ENCODE measurements at places on chromosomes 1 and 21.

GRCh38 chr1:195328681-195329080 lies 1279.6 kb downstream of the KCNT2 start:
- DNase-seq: no peak

DNA sequence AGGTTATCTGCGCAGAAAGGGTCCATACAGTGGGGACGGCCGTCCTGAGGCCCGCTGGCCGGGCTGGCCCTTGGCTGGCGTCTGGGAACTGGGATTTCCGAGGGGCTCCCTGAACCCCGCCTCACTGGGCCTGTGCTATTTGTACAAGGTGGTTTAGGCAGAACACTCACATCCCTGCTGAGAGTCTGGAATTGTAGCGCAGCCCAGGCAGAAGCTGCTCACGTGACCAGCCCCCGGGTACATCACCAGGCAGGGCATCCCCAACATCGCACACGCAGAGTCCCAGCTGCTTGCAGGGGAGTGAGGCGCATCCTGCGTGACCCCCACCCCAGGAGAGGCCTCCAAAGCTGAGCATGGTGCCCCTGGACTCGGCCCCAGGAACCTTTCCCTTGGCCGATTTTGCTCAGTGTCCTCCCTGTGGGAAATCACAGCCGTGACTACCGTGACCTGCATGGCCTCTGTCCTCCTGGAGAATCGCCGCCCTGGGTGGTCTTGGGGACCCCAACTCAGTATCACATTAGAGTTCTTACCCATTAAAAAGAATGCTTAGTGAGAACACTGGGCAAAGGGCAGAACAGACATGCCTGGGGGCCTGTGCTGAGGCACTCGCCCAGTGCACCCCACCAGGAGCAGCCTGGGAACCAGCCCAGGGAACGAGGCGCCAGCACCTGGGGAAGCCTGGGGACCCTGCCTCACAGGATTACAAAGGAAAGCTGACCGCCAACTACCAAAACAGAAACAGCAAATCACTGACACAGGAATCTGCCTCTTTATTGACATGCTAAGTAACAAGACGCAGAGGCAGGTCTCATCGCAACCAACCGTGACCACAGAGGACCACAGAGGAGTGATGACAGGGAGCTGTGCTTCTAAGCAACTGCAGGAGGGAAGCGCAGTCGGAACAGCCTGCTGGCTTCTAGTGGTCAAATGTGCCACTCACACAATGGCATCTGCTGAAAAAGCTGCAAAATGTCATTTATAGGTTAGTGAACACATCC lies 33.5 kb downstream of the UBE2G2 start:
- no peak for DNase-seq

DNA sequence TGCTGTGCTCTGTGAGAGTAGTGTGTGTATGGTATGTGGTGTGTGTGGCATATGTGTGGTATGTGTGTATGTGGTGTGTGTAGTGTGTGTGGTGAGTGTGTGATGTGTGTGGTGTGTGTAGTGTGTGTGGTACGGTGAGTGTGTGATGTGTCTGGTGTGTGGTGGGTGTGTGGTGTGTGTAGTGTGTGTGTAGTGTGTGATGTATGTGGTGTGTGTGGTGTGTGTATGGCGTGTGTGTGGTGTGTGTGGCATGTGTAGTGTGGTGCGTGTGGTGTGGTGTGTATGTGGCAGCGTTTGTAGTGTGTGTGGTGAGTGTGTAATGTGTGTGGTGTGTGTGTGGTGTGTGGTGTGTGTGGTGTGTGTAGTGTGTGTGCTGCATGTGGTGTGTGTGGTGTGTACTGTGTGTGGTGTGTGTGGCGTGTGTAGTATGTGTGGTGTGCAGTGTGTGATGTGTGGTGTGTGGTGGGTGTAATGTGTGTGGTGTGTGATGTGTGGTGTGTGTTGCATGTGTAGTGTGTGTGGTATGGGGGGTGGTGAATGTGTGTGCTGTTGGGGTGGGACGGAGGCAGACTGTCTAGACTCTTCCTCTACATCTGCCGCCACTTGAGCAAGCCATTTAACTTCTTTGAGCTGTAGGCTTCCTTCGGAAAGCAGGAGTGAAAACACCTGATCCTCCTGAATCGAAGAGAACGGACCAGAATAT lies 33.5 kb downstream of the GPA33 start:
- no peak for DNase-seq

DNA sequence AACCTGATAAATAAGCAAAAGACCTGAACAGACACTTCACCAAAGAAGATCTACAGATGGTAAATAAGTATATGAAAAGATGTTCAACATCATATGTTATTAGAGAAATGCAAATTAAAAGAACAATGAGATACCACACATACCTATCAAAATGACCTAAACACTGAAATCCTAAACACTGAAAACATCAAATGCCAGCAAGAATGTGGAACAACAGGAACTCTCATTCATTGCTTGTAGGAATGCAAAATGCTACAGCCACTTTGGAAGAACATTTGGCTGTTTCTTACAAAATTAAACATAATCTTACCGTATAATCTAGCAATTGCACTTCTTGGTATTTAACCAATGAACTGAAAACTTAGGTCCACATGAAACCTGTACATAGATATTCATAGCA lies 14.9 kb upstream of the PIGK start:
- DNase-seq: no peak

DNA sequence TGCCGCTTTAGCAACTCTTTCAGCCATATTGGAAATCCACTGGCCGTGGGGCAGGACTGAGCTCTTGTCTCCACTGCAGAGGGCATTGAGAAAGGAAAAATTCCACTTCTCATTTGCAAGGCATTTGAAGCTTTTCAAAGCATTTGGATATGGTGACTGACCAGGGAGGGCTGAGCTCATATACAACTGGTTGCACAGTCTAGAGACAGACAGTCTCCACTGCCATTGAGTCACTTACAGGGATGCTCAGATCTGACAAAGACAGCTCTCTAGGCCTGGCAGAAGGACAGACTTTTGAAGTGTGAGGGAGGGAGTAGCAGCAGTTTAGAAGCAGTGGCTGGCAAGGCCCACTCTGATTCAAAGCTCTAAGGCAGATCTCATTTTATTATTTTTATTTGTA lies 24.2 kb downstream of the NCF2 start:
- no peak for DNase-seq

GRCh38 chr1:234094172-234094571 lies 189.7 kb downstream of the SLC35F3 start:
- no peak for DNase-seq

DNA sequence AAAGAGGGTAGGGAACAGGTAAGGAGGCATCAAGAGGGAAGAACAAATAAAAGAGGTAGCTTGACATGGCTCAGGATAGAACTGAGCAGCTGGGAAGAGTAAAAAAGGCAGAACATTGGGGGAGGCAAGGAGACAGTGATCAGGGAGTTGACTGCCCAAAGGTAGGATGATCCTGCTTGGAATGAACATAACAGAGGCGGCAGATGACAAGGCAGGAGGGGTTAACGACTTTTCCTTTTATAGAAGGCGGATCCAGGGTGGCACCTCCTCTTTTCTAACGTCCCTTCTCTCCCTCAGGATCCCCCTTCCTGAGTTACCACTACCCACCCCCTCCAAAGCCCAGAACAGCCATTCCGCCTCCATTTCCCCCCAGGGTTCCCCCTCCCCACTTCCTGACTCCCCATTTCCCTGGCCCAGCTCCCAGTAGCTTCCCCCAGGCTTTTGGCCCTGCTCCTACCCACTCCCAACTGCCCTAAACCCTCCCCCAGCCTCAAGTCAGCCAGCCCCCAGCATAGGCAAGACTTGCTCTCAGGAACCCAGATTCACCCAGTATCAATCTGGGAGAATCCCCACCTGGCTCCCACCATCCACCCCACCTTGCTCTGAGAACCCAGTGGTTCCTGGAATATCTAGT lies 769 bp upstream of the ADAMTS4 start:
- DNase-seq: no peak

GRCh38 chr21:46604975-46605766 lies at the start of gene S100B:
S100B (minus strand) TSS chr21:46605082; CDS start chr21:46602415, 2,667 bp downstream.
- no peak for DNase-seq

- DNase-seq: no peak
These were observed 79.0 kb downstream of the SASS6 start for GRCh38 chr1:100053727-100054126.

GRCh38 chr1:3545363-3546047 lies 65.8 kb downstream of the MEGF6 start:
- DNase-seq: no peak

DNA sequence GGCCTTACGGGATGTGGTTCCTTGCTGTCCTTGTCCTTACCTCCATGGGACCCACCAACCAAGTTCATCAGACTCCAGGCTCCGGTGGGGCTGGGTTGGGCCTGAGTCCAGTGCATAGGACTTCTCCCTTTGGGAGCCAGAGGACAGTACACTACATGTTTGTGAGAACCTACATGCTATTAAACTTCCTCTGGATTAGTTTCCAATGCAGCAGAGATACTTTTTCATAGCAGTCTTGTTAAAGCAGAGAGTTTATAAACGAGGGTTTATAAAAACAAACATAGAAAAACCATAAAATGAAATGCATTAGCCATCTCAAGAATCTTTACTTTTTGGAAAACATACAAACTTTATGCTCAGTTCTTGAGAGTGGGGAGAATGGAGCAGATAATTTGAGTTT lies 33.4 kb downstream of the INKA2 start:
- no peak for DNase-seq

- DNase-seq: no peak
These were observed 7.6 kb upstream of the DENND1B start for GRCh38 chr1:197782722-197783360.

DNA sequence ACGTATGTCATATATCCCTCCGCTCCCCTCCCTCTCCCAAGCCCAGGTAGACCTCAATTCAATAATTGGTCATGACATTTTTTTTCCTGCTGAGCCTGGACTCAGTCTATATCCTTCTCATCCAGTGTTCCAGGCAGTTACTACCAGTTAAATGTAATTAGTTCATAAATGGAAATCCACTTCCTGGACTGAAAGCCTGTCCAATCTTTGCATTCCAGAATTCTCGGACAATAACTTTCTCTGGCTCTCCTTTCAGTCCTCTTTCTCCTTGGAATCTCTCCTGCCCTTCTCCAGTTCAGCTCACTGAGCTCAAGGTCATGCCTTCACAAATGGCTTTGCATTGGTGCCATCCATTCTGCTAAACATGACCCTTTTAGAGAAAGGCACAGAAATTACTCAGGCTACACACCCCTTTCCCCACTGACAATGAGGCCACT lies 34.8 kb downstream of the VWA5B1 start:
- no peak for DNase-seq

GRCh38 chr1:208222376-208223126 lies 21.6 kb downstream of the PLXNA2 start:
- no peak for DNase-seq

Measured in T-cell (primary cell).